Sigmoid colon (tissue), 7 donors: ENCODE measurements at places on chromosomes 6 and 20. TPM values are rescaled to one million over a fixed set of nuclear protein-coding genes. Genes with fewer than 3 reads are reported as not detected.

The DZANK1 gene
- 2.5 TPM for total RNA-seq

The SIRPB2 gene
- total RNA-seq, result 8.2 TPM

The FGD2 gene
- 39.3 TPM for total RNA-seq

The SYCP2 gene
- total RNA-seq, result 7.8 TPM

The IRF4 gene
- total RNA-seq, result 0.68 TPM

The PHIP gene
- total RNA-seq, result 33.8 TPM

The ABHD16B gene
- not detected for total RNA-seq

The RIN2 gene
- 57.3 TPM for total RNA-seq

The CTAGE9 gene
- total RNA-seq, result not detected

The SAMD5 gene
- 1.1 TPM for total RNA-seq

The TAF4 gene
- 13.3 TPM for total RNA-seq

The RIPOR3 gene
- 15.7 TPM for total RNA-seq

The C6orf132 gene
- 0.33 TPM for total RNA-seq

The FOXF2 gene
- total RNA-seq, result 28.5 TPM

The KCNG1 gene
- total RNA-seq, result 1.7 TPM

The CST7 gene
- 0.71 TPM for total RNA-seq

The SLC4A11 gene
- total RNA-seq, result not detected

The RAB44 gene
- not detected for total RNA-seq

The RIPOR2 gene
- total RNA-seq, result 6.1 TPM

The FAM83D gene
- total RNA-seq, result 291 TPM

The VIP gene
- 156 TPM for total RNA-seq

The GRIK2 gene
- 2.1 TPM for total RNA-seq

The AKAP7 gene
- 22.8 TPM for total RNA-seq

The POM121L2 gene
- total RNA-seq, result not detected

The COL9A3 gene
- 3.5 TPM for total RNA-seq

The THBS2 gene
- total RNA-seq, result 37.6 TPM

The EXOC2 gene
- 17.4 TPM for total RNA-seq

The FRK gene
- 0.16 TPM for total RNA-seq
